GM12878 (cell line): ENCODE measurements at places on chromosomes 7 and 10. TPM values are rescaled to one million over a fixed set of nuclear protein-coding genes. Genes with fewer than 3 reads are reported as not detected.

Gene PPIF
- 162 and 180 TPM in 2 replicates for total RNA-seq

Gene PDK4
- total RNA-seq = 0.21 and 0.46 TPM in 2 replicates

Gene TSC22D4
- total RNA-seq = 63.7 and 65.7 TPM in 2 replicates

Gene CDC14C
- total RNA-seq = not detected in 2 replicates

Gene PRPF18
- 15.6 and 16.0 TPM in 2 replicates for total RNA-seq

Gene METTL27
- 0.80 and 1.7 TPM in 2 replicates for total RNA-seq

Gene ZNF33A
- 17.7 and 17.9 TPM in 2 replicates for total RNA-seq

Gene TMEM176B
- 0.21 and 0.36 TPM in 2 replicates for total RNA-seq

Gene PRKAR2B
- total RNA-seq = 0.18 and 0.48 TPM in 2 replicates

DNA sequence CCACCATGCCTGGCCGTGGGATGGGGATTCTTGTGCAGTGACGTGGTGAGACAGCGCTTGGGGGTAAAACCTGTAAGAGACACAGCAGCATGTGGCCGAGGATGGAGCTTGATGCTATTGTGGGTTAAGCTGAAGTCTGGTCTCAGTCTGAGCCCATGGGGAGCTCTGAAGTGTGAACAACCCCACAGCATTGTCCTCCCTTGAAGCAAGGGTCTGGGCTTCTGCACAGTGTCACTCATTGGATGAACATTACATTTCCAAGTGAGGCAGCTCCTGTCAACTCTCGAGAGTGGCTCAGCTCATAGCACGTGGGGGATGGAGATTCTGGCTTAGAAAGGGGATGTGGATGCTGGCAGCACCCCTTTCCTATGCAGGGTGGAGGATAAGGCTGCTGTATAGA lies 32.2 kb upstream of the ZNF438 start:
- H3K4me1 ChIP-seq = no peaks in the 10 kb centered on the region
- no peak overlapping the region for H3K27ac ChIP-seq
- H3K4me3 ChIP-seq = no peak overlapping the region
- no peaks in the 10 kb centered on the region for H3K27me3 ChIP-seq

GRCh38 chr10:49628599-49628998 lies 14.8 kb downstream of the CHAT start:
- DNase-seq = no peak
- peaks cover 2% of the 10 kb centered on the region; the same call in 1 of the 2 replicates for H3K27me3 ChIP-seq
- H3K4me1 ChIP-seq = no peaks in the 10 kb centered on the region
- H3K27ac ChIP-seq = no peak overlapping the region
- no peak overlapping the region for H3K4me3 ChIP-seq
- H3K36me3 ChIP-seq = no peaks in the 10 kb centered on the region

DNA sequence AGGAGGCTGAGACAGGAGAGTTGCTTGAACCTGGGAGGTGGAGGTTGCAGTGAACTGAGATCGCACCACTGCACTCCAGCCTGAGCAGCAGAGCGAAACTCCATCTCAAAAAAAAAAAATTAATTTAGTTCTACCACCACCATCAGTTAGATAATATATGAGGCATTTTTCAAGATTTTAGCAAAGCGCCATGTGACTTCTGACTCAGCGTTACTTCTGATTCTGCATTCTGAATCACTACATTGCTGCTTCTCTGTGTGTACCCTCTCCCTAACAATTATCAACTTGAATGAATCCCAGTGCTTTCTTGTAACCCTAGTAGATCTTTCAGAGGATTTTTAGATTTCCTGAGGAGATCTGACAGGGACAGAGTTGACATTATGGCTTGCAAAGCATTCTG lies 176.8 kb upstream of the SORCS1 start:
- no peak for DNase-seq
- H3K36me3 ChIP-seq = no peaks in the 10 kb centered on the region
- no peaks in the 10 kb centered on the region for H3K4me1 ChIP-seq
- no peak overlapping the region for H3K27ac ChIP-seq

DNA sequence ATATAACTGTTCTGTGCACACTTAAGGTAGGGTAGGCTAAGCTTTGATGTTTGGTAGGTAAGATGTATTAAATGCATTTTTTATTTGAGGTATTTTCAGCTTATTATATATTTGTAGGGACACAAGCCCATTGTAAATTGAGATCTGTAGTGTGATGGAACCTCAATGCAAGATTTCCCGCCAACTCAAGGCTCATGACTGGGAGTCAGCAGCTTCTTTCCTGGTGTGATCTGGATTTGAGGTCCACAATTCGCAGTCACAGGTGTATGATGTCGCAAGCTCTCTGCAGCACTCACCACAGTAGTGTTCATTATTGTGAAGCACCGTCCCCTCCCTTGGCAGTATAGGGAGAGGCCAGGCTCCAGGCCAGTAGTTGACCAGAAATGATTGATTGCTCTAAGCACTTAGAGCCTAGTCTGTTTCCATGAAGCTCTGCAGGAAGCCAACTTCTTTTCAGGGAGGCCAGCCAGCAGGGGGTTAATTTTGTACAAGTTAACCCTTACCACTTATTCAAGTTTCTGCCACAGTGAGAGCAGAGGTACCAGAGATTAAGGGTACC lies 54.9 kb downstream of the SEM1 start:
- no peak overlapping the region for H3K4me3 ChIP-seq
- DNase-seq = no peak
- H3K27ac ChIP-seq = no peak overlapping the region
- no peaks in the 10 kb centered on the region for H3K4me1 ChIP-seq

GRCh38 chr10:78146200-78146599 lies 112.5 kb downstream of the RPS24 start:
- H3K27me3 ChIP-seq = no peaks in the 10 kb centered on the region
- no peaks in the 10 kb centered on the region for H3K4me1 ChIP-seq
- no peak overlapping the region for H3K4me3 ChIP-seq
- DNase-seq = no peak

GRCh38 chr10:60414877-60415585 lies 25.4 kb upstream of the ANK3 start:
- H3K27ac ChIP-seq = no peak overlapping the region
- no peak overlapping the region for H3K4me3 ChIP-seq

- H3K36me3 ChIP-seq = no peaks in the 10 kb centered on the region
- peaks cover 16% of the 10 kb centered on the region for H3K4me1 ChIP-seq
Measured at GRCh38 chr10:96325719-96326373, 21.6 kb downstream of the DNTT start.

- no peaks in the 10 kb centered on the region for H3K27me3 ChIP-seq
- no peak overlapping the region for H3K27ac ChIP-seq
- no peaks in the 10 kb centered on the region; the same call in 1 of the 2 replicates for H3K4me1 ChIP-seq
Measured at GRCh38 chr10:49512121-49512809, 26.7 kb downstream of the ERCC6 start.

DNA sequence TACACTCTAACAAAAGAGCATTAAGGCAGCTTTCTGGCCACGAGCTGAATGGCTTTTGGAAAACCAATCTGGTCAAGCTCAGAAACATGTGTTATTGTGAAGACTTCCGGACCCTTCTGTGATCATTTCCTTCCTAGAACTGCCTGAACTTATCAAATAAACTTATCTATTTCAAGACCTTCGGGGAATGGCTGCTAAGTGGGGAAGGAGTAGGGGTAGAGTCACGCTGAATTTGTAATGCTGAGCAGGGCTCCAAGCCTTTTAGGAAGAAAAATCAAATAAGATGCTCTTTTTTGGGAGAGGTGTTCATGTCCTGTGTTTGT lies 56.6 kb downstream of the PAPSS2 start:
- DNase-seq = no peak
- no peaks in the 10 kb centered on the region for H3K36me3 ChIP-seq
- H3K4me1 ChIP-seq = peaks cover 3% of the 10 kb centered on the region
- H3K27me3 ChIP-seq = no peaks in the 10 kb centered on the region
- H3K27ac ChIP-seq = no peak overlapping the region

- peaks cover 30% of the 10 kb centered on the region for H3K4me1 ChIP-seq
- peak overlapping the region; percentile 16; the same call in 1 of the 2 replicates for H3K4me3 ChIP-seq
- H3K36me3 ChIP-seq = no peaks in the 10 kb centered on the region
- peak overlapping the region; percentile 73 for H3K27ac ChIP-seq
Measured at GRCh38 chr7:128108641-128109423, 77.6 kb upstream of the LRRC4 start.

DNA sequence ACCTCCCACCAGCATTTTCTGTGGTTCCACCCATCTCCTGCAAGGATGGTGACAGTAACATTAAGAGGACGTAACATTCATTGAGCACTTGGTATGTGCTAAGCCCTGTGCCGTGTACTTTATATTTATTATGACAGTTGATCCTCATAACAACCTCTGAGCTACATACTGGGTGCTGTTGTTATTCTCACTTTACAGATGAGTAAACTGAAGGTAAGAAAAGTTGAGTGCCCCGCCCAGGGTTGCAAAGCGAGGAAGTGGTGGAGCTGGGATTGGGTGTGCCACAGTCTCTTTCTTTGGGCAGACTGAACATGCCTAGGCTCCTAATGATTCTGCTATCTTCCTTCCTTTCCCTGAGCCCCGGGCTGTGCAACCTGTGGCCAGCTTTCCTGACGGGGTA lies 107.4 kb downstream of the SH3PXD2A start:
- no peaks in the 10 kb centered on the region for H3K36me3 ChIP-seq
- no peak overlapping the region for H3K4me3 ChIP-seq
- no peak overlapping the region for H3K27ac ChIP-seq
- no peaks in the 10 kb centered on the region for H3K4me1 ChIP-seq
- H3K27me3 ChIP-seq = 0 out of 2 replicates have a peak, but pooled peaks cover 2% of the 10 kb centered on the region
- DNase-seq = no peak

- no peak overlapping the region for H3K27ac ChIP-seq
- no peaks in the 10 kb centered on the region for H3K27me3 ChIP-seq
- peaks cover 38% of the 10 kb centered on the region for H3K4me1 ChIP-seq
- DNase-seq = no peak
- H3K36me3 ChIP-seq = peaks cover 9% of the 10 kb centered on the region
Measured at GRCh38 chr7:155739538-155740143, 72.6 kb downstream of the SHH start.
